CD8-positive, alpha-beta memory T cell (primary cell): ENCODE measurements at places on chromosomes 11 and 22. TPM values are rescaled to one million over a fixed set of nuclear protein-coding genes. Genes with fewer than 3 reads are reported as not detected.

The SLC29A2 gene
- 7.9 TPM for total RNA-seq

The RASSF10 gene
- total RNA-seq = not detected

The FAR1 gene
- 44.9 TPM for total RNA-seq

The BDNF gene
- total RNA-seq = not detected

The SERHL2 gene
- 1.4 TPM for total RNA-seq

The SLN gene
- total RNA-seq = not detected

The SPDYC gene
- total RNA-seq = not detected
